ENCODE measurements at places on chromosomes 12 and 14.

DNA sequence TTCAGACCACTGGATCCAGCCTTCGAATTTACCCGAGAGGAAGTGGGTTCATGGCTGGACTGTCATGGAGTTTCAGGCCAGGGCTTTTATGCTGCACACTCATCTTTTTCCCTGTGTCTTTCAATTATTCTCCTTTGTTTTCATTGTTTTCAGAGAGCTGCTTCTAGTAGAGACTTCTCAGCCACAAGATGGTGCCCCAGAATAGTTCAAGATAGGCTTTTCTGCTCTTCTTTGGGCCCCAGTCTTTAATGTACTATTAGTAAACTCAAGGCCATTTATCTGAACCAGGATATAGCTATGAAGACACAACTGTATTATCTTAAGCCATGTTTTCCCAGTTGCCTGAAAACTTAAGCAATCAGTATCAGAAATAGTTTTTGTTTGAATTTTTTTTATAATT is 30.4 kb upstream of the PSMA6 start:
- DNase-seq, result no peak

- no peak for DNase-seq
Observed at GRCh38 chr12:129540249-129540648, 363.6 kb downstream of the TMEM132D start.

DNA sequence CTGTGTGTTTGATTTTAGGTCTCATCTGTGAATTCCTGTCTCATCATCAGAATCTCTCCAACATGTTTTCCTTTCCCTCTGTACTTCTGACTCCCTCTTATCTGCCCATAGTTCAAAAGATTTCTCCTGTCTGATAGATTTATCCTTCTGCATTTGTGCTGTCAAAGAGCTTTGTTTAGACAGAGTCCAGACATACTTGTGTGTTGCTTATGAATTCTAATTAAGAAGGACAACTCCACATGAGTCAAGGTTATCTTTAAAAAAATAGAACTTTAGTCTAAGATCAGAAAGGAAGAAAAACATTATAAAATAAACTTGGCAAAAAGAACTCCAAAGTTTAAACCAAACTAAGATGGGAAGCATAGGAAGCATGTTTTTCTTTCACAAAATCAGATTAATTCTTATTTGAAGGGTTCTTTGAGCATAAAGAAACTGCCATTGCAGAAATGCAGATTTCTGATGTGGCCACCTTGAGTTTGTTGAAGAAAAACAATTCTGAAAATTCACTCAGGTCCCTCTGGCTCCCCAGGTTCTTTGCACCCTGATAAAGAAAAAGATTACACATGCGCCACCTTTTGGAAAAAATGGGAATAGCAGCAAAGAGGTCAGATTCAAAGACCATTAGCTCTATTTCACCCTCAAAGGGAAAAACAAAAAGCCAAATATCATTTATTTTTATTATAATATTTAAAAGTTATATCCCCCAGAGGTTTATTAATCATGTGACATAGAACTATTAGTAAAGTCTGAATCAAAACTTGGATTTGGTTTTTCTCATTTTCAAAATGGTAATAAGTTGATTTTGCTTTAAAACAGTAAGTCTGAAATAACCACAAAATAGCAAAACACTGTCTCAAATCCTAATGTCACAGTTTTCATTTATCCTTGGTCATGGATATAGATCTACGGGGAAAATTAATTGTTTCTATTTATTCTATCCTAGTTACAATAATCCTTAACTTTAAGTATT is 143.7 kb upstream of the DCN start:
- peak; percentile 46 for DNase-seq

- DNase-seq, result no peak
Observed at GRCh38 chr14:24851837-24852236, 198.1 kb downstream of the STXBP6 start.

DNA sequence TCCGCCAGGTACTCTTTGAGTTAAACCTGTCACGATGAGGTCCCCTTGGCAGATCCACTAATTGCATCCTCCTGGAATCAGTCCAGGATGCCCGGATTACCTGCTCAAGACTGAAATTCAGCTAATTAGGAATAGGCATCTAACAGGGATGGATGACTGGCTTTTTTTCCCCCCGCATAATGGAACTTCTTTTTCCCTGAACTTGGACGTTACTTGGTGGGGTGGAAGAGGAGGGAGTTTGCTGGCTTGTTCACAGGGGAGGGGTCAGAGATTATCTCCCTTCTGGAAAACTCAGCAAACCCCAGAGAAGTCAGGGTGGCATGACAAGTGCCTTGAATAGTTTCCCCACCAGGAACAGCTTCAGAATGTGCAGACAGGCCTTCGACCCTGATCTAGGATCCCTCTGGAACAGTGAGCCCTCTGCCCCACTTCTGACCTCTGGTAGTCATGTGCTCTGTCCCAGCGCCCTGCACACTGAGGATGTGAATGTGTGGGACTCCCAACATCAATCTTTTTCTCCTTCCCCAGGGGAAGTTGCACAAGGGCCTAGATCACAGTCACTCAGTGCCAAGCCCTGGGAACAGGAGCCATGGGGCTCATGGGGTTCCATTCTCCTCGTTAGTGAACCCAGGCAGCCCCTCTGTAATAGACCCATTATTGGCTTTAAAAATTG is 142.5 kb downstream of the SMOC1 start:
- no peak for DNase-seq
